ENCODE measurements at places on chromosomes 12 and 14. TPM values are rescaled to one million over a fixed set of nuclear protein-coding genes. Genes with fewer than 3 reads are reported as not detected.

The TMCC3 gene
- polyA plus RNA-seq, result 28.2 TPM

The FBLN5 gene
- 77.0 TPM for polyA plus RNA-seq

The RPS26 gene
- polyA plus RNA-seq, result 411 TPM

The BCL11B gene
- polyA plus RNA-seq, result 1.1 TPM

The CPM gene
- polyA plus RNA-seq, result 4.0 TPM

The MBIP gene
- polyA plus RNA-seq, result 31.7 TPM

The FAM181A gene
- not detected for polyA plus RNA-seq

The GPRC5D gene
- polyA plus RNA-seq, result 0.52 TPM

The LRRC43 gene
- polyA plus RNA-seq, result 0.32 TPM

The SMOC1 gene
- 3.1 TPM for polyA plus RNA-seq

The ORAI1 gene
- 39.0 TPM for polyA plus RNA-seq

The HAL gene
- polyA plus RNA-seq, result 0.15 TPM

GRCh38 chr12:111953455-111953854 is 59.5 kb downstream of the TMEM116 start:
- DNase-seq, result no peak

- no peak for DNase-seq
Observed at GRCh38 chr14:76546426-76547221, 170.7 kb downstream of the ESRRB start.

DNA sequence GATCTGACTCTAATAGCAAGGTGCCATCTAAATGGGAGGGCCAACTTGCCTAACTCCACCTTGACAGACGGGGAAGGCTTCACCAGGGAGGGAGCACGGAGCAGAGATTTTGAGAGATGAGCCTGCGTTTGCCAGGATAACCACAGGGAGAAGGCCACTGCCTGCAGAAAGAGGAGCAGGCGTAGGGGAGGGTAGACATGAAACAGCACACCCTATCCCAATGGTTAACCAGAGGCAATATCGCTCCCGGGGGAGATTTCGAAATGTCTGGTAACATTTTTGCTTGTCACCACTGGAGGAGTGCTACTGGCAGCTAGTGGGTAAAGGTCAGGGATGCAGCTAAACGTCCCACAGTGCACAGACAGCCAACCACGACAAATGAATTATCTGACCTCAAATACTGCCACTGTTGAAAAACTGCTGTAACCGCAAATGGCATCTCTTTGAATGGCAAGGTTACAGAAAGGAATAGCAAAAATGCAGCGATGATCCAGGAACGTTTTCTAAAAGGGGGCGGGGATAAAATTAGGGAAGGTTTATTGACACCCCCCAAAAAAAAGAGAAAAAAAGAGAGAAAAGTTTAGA is 126.0 kb upstream of the ATF7IP start:
- DNase-seq, result no peak

GRCh38 chr12:83841620-83842019 is 1071.0 kb downstream of the SLC6A15 start:
- no peak for DNase-seq

DNA sequence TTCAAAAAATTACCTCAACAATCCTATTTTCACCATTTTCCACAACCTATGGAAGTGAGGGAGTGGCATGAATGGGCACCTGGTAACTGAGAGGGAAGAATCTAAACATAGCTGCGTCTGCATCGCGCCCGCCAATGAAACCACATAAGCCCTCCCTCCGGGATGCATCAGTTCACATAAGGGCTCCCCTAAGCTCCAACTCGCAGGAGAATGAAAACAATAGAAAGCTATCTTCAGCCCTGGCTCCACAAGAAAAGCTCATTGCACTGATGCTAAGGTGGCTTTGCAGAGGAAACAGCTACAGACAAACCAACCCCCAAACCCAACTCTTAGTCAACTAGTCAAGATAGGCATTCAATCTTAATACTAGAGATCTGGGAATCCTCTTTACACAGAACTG is 173.3 kb downstream of the FOXN3 start:
- no peak for DNase-seq

- DNase-seq, result peak; percentile 40
Observed at GRCh38 chr14:56487090-56487667, 92.4 kb upstream of the TMEM260 start.

- no peak for DNase-seq
Observed at GRCh38 chr12:56040963-56041551, 661 bp upstream of the RPS26 start.

GRCh38 chr12:72832024-72832423 is 559.9 kb downstream of the TRHDE start:
- DNase-seq, result peak; percentile 9

- no peak for DNase-seq
Observed at GRCh38 chr12:94873734-94874517, 129.6 kb downstream of the NDUFA12 start.

DNA sequence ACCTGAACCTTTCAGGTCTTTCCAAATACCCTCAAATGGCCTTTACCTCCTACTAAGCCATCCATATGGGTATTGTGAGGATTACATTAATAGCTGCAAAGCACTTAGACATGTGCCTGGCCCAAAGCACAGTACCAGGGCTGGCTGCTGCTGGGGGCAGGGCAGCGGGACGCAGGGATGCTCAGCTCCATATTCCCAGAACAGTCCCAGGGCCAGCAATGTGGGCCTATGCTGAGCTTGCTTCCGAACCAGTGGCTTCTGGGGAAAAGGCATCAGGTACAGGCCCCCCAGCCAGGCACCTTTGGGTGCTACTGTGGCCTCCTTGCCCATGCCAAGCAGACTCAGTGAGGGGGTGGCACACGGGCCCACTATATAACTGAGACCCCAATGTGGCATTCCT is 10.4 kb downstream of the ACTN1 start:
- no peak for DNase-seq

DNA sequence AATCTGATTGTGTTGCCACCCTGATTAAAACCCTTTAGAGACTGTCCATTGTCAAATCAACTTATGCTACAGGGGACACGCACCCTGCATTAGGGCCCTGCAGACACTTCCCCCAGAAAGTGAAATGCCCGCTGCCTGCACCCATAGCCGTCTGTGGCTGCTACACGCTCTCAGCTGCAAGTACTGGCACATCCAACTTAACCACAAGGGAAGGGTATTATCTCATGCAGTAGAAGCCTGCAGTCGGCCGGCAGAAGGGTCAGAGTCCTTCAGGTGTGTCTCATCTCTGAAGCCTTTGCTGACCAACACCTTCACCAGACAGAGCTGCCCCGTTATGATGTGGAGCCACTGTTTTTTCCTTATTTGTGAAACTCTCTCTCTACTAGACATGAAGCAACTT is 20.8 kb downstream of the CFAP251 start:
- no peak for DNase-seq

- DNase-seq, result no peak
Observed at GRCh38 chr14:89040080-89040459, 215.6 kb downstream of the TTC8 start.

GRCh38 chr12:44960856-44961255 is 84.7 kb upstream of the NELL2 start:
- no peak for DNase-seq

DNA sequence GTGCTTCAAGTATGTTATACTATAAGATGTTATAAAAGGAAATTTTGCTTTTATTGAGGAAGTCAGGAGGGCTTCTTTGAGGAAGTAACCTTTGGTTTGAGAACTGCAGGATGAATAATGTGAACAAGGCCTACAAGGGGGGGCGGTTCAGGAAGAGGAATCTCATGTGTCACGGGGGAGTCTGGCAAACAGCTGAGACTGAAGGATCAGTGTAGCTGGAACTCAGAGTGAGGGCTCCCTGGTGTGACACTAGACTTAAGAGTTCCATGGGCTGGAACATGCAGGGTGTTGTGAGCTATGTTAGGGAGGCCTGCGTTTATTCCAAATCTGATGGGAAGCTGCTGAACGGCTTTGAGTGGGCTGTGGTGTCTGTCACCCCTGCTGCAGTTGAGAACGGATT is 62.3 kb downstream of the UNC79 start:
- no peak for DNase-seq

GRCh38 chr12:113334786-113335539 is at the start of gene SLC8B1:
TSS of gene SLC8B1 (minus strand) at chr12:113335109. CDS start at chr12:113332878, 2,231 bp downstream.
- peak; percentile 76 for DNase-seq

GRCh38 chr12:77746096-77746495 is 84.6 kb upstream of the NAV3 start:
- DNase-seq, result no peak

DNA sequence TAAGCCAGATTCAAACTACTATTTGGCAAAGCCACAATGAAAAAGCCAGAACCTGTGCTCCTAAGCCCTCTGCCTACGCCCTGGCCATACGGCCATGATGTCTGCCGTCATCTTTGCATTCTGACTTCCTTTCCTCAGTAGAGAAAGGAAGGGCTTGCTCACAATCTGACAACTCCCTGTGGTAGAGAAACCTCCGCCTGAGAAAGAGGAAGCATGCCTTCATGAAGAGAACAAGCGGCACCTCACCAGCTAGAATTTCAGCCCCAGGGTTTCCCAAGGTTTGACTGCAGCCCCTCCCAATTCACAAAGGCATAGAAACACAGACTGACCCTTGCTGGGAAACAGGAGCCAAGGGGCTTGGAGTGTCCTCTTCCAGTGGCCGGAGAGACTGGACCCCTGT is 25.7 kb downstream of the TEP1 start:
- DNase-seq, result no peak
